ENCODE measurements at places on chromosomes 6 and 20.
A peak's percentile ranks its signal among the peaks of the same experiment; 100 is the strongest.

DNA sequence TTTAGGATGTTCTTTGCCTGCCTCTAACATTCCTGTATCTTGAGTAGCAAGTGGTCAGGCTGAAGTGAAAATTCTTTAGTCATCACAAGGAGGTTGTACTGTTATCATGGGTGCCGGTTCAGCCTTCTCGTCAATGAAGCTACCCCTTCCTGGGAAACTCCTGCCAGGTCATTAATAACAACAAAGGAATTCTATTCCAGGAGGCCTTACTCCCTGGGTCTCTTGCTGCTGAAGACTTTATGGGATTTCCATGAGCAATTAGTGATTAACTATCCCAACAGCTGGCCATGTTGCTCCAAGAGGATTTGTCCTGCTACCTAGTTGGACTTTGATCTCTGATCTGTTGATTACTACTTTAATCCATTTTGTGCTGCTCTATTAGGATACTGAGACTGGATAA lies 62.7 kb upstream of the ELOVL5 start:
- no peak for ATAC-seq

DNA sequence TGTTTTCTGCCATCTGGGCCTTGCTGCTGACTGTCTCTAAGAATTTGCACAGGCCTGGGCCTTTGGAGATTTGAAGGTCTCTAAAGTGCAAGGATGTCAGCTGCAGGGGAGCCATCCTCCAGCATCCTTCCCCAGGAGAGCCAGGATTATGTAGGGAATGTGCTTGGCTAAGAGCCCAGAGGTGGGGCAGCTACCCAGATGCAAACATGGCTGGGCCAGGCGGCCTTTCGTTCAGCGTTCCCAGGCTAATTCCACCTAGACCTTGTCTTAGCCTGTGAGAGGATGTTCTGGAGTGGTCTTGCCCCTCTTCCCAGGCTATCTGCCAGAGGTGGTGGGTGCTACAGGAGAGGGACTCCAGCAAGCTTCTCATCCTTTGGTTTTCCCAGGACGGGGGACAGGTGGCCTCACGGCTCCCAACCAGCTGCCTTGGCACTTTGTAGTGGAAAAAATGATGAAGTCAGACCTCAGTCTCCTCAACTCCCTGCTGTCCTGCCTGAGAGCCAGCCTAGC lies 7.7 kb upstream of the PTGIS start:
- peak; percentile 64 for ATAC-seq

DNA sequence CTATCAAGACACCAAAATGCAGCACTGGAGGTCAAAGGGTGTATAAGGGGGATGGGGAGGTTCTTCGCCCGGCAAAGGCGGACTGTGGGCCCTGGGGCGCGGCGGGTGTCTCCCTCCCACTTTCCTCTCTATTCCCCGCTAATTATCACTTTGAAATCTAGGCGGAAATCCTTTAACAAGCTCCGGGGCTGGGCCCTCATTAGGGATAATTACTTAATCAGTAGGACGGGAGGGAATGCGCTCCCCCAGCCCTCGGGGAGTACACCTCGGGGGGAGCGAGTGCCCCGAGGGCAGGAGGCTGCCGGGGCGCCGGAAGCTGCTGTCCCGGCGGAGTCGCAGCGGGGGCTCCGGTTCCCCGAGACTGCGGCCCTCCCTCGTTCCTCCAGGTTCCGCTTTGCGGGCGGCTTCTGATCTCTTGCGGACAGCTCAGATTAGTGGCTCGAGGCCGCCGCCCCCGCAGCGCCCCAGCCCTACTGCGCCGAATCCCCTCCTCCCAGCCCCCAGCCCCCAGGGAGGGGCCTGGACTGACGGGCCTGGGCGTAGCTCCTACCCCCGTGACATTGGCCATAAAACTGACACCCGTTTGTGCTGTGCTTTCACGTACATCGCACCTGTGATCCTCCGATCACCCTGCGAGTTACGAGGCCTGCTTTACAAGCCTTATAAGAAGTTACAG lies 14.7 kb downstream of the MUCL3 start:
- ATAC-seq = peak; percentile 63

DNA sequence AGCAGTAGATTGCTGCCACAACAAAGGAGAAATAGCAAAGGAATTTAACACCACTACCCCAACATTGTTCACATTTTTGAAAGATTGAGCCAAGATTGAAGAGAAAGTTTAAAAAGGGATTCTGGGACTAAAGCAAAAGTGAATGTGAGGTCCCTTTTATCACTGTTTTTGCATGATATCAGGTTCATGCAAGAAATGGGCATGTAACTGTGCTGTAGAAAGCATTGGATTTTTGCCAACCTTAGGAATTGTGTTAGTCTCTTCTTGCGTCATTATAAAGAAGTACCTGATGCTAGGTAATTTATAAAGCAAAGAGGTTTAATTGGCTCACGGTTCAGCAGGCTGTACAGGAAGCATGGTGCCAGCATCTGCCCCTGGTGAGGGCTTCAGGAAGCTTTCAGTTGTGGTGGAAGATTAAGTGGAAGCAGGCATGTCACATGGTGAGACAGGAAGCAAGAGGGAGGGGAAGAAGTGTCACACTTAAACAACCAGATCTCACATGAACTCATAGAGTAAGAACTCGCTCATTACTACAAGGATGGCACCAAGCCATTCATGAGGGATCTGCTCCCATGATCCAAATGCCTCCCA lies 4.6 kb upstream of the GJB7 start:
- ATAC-seq = no peak

DNA sequence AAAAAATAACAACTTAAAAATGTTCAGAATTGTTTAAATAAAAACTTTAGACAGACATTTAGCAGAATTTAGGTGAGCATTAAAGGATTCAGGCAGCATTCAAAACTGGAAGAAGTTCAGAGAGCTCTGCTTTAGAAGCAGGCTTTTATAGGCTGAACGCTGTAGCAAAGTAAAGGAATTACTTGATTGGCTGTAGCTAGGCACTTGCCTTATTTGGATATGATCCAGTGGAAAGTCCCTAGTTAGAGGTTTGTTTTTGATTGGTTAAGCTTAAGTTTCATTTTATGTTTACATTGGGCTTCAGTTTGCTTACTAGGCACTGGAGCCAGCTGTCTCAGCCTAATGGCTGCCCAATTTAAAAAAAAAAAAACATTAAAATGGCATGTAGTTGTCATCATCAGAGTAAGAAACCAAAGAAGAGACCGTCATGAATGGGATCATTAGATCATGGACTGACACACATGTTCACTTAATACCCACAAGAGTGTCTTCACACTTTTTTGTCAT lies 65.1 kb downstream of the CBFA2T2 start:
- ATAC-seq = peak; percentile 93
